Chondrocyte (in vitro differentiated cells): ENCODE measurements at places on chromosomes 1 and 21. TPM values are rescaled to one million over a fixed set of nuclear protein-coding genes. Genes with fewer than 3 reads are reported as not detected.
A peak's percentile ranks its signal among the peaks of the same experiment; 100 is the strongest.

- DNase-seq = no peak
These were observed 112.5 kb upstream of the CACHD1 start for GRCh38 chr1:64357422-64357821.

- DNase-seq = no peak
These were observed 5.3 kb upstream of the SLC6A9 start for GRCh38 chr1:44036409-44037139.

DNA sequence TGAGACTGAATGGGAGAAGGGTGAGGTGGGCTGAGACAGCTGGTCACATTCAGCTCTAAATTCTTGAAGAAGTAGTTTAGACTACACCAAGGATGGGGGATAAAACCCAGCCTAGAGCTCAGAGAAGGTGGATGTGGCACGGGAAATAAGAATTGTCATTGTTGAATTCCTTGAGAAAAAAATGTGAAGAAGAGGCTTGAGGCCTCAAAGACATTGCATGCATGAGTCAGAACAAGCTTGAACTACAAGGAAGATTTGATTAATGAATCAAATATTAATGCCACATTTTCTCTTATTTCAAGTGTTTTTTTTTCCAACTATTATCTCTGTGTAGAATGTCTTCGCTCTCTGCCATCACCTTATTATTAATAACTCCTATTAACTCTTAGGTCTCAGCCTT lies 58.9 kb downstream of the MAP3K7CL start:
- no peak for DNase-seq

DNA sequence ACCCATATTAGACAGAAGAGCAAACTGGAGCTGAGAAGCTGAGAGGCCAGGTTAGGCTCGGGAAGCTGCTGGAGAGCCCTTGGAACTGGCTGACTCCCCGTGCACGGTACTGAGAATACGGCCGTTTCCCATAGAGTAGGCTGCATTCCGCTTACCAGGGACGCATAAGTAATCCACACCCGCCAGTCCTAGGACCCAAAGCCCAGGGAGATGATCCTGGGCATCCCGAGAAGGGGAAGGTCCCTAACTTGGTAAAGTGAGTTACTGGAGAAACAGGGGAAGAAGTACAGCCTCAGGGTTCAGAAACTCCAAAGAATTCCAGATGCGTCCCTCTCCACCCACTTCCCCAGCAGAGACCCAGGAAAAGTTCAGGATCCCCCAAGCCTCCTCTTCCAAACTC lies 1.3 kb downstream of the LRRC38 start:
- no peak for DNase-seq

Gene COL6A1
- 994 to 1,063 TPM (median 1,052 TPM) in 3 replicates for total RNA-seq

DNA sequence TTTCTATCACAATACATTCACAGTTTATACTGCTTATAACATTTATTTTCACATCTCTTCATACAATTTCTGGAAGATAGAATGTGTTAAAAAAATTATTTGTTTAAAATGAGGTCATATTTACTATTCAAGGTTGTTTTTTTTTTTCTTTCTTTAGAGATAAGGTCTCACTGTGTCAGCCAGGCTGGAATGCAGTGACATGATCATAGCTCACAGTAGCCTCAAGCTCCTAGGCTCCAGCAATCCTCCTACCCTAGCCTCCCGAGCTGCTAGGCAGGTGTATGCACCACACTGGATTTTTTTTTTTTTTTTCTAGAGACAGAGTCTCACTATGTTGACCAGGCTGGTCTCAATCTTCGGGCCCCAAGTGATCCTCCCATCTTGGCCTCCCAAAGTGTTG lies 19.0 kb upstream of the RNF11 start:
- DNase-seq = no peak

Gene UBE2U
- 0.27 TPM in 1 of 3 replicates, not detected in the others for total RNA-seq

Gene ESRRG
- total RNA-seq = not detected in 3 replicates

DNA sequence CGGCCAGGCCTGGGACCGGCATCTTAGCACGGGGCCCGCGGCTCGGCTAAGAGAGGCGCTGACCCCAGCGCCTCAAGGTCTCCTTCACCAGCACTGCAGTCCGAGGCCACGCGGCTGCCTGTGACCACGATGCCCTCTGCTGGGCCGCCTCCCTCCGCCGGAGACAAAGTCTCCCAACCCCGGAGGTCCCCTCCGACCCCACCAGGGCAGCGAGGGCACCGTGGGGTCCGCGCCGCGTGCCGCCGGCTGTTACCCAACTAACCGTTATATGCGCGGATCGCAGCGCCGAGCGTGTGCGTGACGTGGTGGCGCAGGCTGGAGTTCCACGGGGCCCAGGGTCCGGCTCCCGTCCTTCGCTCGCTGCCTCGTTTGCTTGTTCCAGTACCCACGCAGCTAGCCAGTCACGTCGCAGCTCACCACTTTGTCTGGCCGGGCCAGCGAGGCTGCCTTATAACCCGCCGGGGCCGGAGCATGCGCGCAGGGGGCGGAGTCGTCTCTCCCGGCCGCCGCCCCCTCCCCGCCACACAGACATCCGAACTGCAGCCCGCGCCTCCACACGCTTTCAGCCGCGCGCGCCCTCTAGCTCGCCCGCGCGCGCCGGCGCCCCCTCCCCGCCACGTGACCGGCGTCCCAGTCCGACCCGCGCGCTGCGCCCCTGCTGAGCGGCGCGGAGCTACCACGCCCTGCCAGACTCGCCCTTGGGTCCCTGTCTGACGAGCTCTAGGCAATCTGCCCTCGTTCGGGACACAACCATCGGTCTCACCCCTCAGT lies at the start of gene SLC16A1:
TSS of gene SLC16A1 (minus strand) at position 424 of the 771 bp plus-strand sequence. CDS start 26,888 bp downstream, outside the sequence.
- DNase-seq = peak; percentile 98

GRCh38 chr21:14916676-14917141 lies 148.1 kb downstream of the NRIP1 start:
- no peak for DNase-seq

DNA sequence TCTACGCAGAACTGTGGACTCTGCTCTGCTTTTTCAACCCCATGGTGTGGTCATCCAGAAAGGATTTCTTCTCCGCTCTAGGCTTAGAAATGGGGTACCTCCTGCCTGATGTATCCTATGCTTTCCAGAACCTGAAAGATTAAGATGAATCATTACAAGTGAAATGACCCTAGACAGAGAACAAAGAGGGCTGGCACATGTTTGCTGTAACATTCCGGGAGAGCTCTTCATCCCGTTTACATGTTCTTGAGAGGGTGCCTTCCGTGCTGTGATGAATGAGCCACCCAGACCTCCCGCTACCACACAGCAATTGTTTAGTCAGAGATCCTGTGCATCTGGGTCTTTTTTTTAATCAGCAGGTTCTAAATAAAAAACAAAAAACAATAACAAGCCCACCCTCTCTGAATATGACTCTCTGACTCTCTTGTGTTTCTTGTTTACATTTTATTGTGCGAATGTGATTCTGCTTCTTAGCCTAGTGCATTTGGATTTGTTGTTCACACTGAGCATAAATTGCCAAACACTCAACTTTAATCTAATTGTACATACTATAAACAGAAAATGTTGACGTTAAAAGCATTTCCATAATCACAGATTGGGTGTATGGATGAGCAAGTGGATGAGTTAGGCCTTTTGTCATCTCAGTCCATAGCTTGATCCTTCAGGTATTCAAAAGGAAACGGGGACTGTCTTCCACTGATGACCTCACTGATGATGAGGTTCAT lies 87.1 kb downstream of the GPR88 start:
- no peak for DNase-seq

DNA sequence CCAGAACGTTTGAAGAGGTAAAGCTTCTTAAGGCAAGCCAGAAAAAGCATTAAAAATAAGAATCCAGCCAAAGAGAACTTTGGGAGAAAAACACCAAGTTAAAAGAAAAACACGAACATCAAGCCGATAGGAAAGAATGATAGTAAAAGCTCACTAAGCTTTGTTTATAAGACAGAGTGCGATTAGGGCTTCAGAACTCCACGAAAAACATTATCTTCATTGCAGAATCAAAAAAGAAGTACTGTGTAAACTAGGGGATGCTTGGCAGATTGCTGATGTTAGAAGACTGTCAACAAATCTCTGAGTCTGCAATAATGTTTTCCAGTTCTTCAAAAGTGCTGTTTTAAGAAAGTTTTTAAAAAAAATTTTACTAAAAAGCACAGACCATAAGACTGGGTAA lies 30.2 kb downstream of the ADAMTS5 start:
- no peak for DNase-seq

- DNase-seq = no peak
These were observed 7.7 kb upstream of the ZNF669 start for GRCh38 chr1:247111700-247112478.

- no peak for DNase-seq
These were observed 9.2 kb upstream of the OVGP1 start for GRCh38 chr1:111436726-111437125.

Gene KDF1
- total RNA-seq = not detected in 3 replicates

Gene SPRR2E
- not detected in 3 replicates for total RNA-seq

GRCh38 chr1:16145030-16145661 lies 10.7 kb downstream of the EPHA2 start:
- DNase-seq = no peak

- DNase-seq = no peak
These were observed 11.6 kb upstream of the SAMD11 start for GRCh38 chr1:911875-912739.

Gene VASH2
- total RNA-seq = 2.3 to 2.8 TPM (median 2.8 TPM) in 3 replicates

GRCh38 chr1:10670190-10670589 lies 126.3 kb downstream of the CASZ1 start:
- no peak for DNase-seq

Gene ZMYND12
- total RNA-seq = 0.30 to 0.56 TPM in 2 of 3 replicates, not detected in the other

Gene KCNJ10
- not detected in 3 replicates for total RNA-seq

Gene ANKRD45
- 0.39 TPM in 1 of 3 replicates, not detected in the others for total RNA-seq

- DNase-seq = no peak
These were observed 71.4 kb downstream of the UCK2 start for GRCh38 chr1:165898837-165899236.

Gene CELA2B
- total RNA-seq = not detected in 3 replicates

DNA sequence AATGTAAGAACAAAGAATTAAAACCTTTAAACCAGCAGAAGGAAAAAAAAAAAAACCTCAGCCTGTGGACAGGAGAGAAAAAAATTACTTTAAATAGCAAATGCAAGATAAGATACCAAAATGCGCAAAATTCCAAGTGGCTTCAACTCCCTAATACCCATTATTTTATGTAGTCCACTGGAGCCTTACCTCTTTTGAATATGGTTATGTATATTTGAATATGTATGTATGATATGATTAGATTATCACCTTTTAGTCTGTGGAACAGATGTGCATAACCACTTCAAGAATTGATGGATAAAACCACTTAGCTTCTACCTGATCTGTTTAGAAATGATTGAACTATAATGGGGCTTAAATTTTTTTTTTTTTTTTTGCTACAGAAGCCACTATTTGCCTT lies 52.4 kb upstream of the C1orf115 start:
- DNase-seq = no peak

- DNase-seq = no peak
These were observed 17.2 kb downstream of the PDZK1 start for GRCh38 chr1:145689922-145690321.

Gene USH2A
- total RNA-seq = not detected in 3 replicates
